Activated naive CD4-positive, alpha-beta T cell treated with anti-CD3 and anti-CD28 coated beads, Interleukin-2, amount 50 U/mL, for 72 hours (primary cell): ENCODE measurements at places on chromosomes 5 and 9.

- no peak for DNase-seq
Measured at GRCh38 chr9:124020520-124021384, 9.2 kb downstream of the LHX2 start.

DNA sequence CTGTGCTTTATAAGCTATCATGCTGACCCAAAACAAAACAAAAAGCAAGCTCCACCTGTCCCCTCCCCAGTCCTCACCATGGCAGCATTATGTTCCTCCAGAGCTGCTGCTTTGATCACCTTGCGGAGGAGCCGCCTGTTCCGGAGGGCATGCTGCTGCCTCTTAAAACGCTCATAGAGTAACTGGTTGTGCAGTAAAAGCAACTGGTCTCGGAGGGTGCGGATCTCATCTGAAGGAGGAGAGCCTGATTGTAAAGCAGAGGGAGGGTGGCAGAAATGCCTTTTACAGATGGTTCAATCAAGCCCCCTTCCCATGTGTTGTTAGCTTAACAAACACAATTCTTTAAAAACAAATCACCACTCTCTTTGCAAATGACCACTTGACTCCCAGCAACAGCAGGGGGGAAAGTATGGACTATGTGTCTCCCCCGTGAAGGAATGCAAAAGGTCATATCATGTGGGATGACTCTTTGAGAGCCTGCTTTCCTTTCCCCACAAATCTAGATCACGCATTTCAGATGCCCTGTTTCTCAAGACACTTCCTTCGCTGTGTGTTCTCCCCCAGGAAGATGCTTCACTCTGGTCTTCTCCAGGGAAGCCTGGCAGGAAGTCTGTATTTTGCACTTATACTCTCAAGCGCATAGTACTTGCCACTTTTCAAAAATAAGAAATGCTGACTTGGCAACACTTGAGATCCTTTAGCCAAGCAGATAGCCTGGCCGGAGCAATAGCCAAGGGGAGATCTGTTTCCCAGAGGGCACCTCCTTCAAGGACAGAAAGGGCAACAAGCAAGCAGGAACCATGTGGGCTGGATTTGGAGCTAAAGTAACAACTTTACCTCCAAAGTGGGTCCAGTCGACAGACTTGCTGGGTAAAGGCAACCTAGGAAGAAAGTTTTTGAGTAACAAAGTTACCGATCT, 25.1 kb downstream of the SPACA9 start:
- no peak for DNase-seq

GRCh38 chr9:6078382-6079105, 63.1 kb upstream of the RANBP6 start:
- DNase-seq, result no peak

DNA sequence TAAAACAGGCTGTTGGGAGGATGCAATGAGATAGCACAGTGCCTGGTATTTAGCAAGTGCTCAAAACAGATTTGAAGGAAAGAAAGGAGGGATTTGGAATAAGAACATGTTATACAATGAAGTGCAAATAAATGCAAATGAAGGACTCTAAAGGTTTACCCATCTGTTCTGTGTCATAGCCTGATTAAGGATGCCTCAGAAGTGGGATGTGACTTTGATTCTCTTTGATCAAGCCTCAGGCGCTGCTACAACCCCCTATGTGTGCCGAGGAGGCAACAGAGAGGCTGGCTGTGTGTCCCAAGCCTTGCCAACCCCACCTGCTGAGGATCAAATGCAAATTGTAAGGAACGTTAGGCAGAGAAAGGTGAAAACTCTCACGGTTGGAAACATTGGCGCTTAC, 27.2 kb downstream of the GGTA1 start:
- no peak for DNase-seq

DNA sequence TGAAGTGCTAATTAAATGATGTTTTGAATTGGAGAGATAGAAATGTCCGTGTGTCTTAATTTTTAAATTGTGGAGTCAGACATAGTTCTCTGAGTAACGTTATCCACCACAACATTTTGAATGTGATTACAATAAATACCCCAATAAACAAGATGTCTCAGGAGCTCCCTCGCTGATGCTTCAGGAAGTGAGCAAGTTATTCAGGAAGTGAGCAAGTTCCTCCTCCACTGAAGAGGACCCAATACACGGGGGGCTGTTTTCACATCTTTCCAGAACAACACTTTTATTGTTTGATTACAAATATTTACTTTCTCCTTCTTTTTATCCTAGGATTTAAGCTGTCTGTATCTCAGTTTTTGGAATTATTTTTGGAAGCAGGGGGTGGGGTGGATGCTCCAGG, 363.8 kb downstream of the LRRC70 start:
- DNase-seq, result no peak

- DNase-seq, result no peak
Measured at GRCh38 chr9:5388026-5388819, 48.5 kb upstream of the RLN1 start.

- DNase-seq, result no peak
Measured at GRCh38 chr5:39629946-39630345, 205.2 kb upstream of the DAB2 start.

GRCh38 chr9:30482499-30482898, 1901.9 kb upstream of the ACO1 start:
- DNase-seq, result no peak

DNA sequence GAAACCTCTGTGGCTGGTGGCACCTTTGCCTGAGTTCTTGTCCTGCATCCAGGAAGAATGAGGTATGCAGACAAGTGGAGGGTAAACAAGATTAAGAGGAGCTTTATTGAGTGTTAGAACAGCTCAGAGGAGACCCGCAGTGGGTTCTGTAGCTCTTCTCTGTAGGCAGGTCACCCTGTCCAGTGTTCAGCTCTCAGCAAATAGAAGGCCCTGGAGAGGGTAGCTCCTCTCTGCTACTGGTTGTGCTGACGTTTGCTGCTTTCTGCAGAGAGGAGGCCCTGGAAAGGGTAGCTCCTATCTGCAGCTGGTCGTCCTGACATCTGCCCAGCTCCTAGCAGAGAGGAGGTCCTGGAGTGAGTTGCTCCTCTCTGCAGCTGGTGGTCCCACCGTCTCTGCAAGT, 96.8 kb upstream of the CCDC112 start:
- DNase-seq, result no peak

GRCh38 chr9:91659529-91660495, 236.2 kb upstream of the NFIL3 start:
- no peak for DNase-seq

- no peak for DNase-seq
Measured at GRCh38 chr9:90883661-90884060, 82.0 kb downstream of the SYK start.

- DNase-seq, result no peak
Measured at GRCh38 chr5:164741376-164741775, 1236.0 kb downstream of the MAT2B start.
